B cell (primary cell): ENCODE measurements at places on chromosomes 6 and 20. TPM values are rescaled to one million over a fixed set of nuclear protein-coding genes. Genes with fewer than 3 reads are reported as not detected.
A peak's percentile ranks its signal among the peaks of the same experiment; 100 is the strongest.

- DNase-seq, result no peak
- H3K4me1 ChIP-seq, result peaks cover 50% of the 10 kb centered on the region
- no peak overlapping the region for H3K4me3 ChIP-seq
- H3K36me3 ChIP-seq, result no peaks in the 10 kb centered on the region
Measured at GRCh38 chr6:34318499-34319470, 70.0 kb upstream of the SMIM29 start.

DNA sequence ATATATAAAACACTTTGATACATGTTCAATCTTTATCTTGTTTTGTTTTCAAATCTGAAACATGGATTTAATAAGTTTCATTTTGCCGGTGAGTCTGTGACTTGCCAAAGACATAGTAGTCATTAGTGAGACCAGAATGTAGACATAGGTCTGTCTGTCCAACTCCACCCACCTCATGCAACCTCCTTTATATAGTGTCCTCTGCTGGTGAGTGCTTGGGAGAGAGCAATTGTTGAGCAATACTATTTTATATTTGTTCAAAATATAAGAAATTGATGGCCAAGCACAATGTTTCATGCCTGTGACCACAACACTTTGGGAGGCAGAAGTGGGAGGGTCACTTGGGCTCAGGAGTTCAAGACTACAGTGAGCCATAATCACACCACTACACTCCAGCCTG, 10.8 kb upstream of the LY86 start:
- peaks cover 10% of the 10 kb centered on the region for H3K4me1 ChIP-seq
- no peak overlapping the region for H3K27ac ChIP-seq
- no peaks in the 10 kb centered on the region for H3K27me3 ChIP-seq
- H3K4me3 ChIP-seq, result no peak overlapping the region
- no peaks in the 10 kb centered on the region for H3K36me3 ChIP-seq

DNA sequence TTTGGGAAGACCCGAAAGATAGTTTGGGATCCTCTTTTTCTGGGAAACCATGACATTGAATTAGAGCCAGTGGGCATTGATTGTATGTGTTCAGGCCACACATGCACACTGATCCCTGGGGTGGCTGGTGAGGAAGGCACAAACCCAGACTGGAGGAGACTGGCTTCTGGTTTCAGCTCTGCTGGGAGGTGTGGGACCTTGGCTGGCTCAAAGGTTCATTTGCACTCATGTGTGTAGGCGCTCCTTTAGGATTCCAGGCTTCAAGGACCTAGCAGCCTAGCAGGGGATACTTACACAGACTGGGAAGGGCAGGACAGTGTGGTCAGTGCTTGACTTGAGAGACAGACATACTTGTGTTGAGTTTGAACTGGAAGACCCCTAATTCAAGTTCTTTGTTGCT, 7.2 kb downstream of the RIN2 start:
- DNase-seq, result no peak
- no peak overlapping the region for H3K27ac ChIP-seq
- no peaks in the 10 kb centered on the region for H3K27me3 ChIP-seq
- H3K4me1 ChIP-seq, result no peaks in the 10 kb centered on the region
- H3K36me3 ChIP-seq, result no peaks in the 10 kb centered on the region

- DNase-seq, result no peak
- H3K4me1 ChIP-seq, result no peaks in the 10 kb centered on the region
- no peaks in the 10 kb centered on the region for H3K36me3 ChIP-seq
- no peaks in the 10 kb centered on the region for H3K27me3 ChIP-seq
- H3K4me3 ChIP-seq, result no peak overlapping the region
Measured at GRCh38 chr6:130758813-130759212, 68.4 kb upstream of the SMLR1 start.

DNA sequence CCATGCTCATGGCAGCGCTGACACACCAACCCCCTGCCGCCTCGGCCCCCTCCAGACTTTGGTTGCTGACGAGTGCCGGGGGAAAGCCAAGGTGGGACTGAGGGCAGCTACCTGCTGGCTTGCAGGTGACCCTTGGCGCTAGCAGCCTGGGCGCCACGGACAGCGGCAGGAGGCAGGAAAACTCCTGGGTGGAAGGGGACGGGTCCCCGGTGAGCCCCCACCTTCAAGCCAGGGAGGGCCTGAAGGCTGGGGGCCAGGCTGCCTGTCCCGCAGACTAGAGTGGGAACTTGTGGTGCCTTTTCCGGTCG, 226.7 kb downstream of the OTOR start:
- H3K36me3 ChIP-seq, result no peaks in the 10 kb centered on the region
- no peaks in the 10 kb centered on the region for H3K4me1 ChIP-seq
- no peaks in the 10 kb centered on the region for H3K27me3 ChIP-seq
- no peak overlapping the region for H3K4me3 ChIP-seq
- no peak overlapping the region for H3K27ac ChIP-seq

GRCh38 chr20:40497899-40498691, 190.9 kb downstream of the MAFB start:
- no peak for DNase-seq
- H3K4me3 ChIP-seq, result no peak overlapping the region
- no peak overlapping the region for H3K27ac ChIP-seq
- H3K36me3 ChIP-seq, result no peaks in the 10 kb centered on the region
- no peaks in the 10 kb centered on the region for H3K27me3 ChIP-seq
- H3K4me1 ChIP-seq, result no peaks in the 10 kb centered on the region

DNA sequence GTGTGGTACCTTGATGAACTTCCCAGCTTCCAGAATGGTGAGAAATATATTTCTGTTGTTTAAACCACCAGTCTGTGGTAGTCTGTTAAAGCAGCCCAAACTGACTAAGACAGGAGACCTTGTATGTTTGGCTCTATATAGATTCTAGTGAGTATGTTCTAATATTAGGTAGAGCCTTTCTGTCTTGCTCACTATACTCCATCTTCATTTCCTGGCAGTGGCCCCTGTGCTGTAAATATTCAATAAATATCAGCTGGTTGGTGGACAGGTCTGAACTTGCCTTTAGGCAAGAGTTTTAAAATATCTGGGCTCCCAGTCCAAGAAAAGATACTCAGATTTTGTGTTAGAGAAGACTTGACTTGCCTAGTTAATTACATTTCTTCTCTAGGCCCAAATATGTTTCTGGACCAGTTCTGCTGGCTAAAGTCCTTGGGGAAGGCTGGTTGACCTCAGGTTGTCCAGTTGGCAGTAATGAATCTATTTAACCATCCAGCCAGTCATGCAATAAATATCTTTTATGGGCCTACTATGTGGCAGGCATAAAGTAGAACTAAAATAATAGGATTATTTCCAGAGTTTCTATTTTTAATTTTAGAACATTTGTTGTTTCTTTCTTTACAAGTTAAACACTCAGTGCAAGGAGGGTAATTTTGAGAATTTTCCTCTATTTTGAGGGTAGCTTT, 22.3 kb downstream of the PPP1R14C start:
- H3K4me3 ChIP-seq, result no peak overlapping the region
- H3K36me3 ChIP-seq, result no peaks in the 10 kb centered on the region
- no peaks in the 10 kb centered on the region for H3K27me3 ChIP-seq
- DNase-seq, result no peak

GRCh38 chr6:48733581-48733980, 622.6 kb upstream of the PTCHD4 start:
- H3K27me3 ChIP-seq, result no peaks in the 10 kb centered on the region
- no peak overlapping the region for H3K4me3 ChIP-seq
- DNase-seq, result no peak
- no peaks in the 10 kb centered on the region for H3K36me3 ChIP-seq
- no peak overlapping the region for H3K27ac ChIP-seq

GRCh38 chr20:5354901-5355300, 38.1 kb upstream of the PROKR2 start:
- no peak for DNase-seq
- no peaks in the 10 kb centered on the region for H3K36me3 ChIP-seq
- no peaks in the 10 kb centered on the region for H3K4me1 ChIP-seq
- H3K27me3 ChIP-seq, result no peaks in the 10 kb centered on the region
- H3K4me3 ChIP-seq, result no peak overlapping the region

- no peaks in the 10 kb centered on the region for H3K27me3 ChIP-seq
- no peak overlapping the region for H3K27ac ChIP-seq
- peak; percentile 51 for DNase-seq
- peaks cover 20% of the 10 kb centered on the region for H3K4me1 ChIP-seq
- no peaks in the 10 kb centered on the region for H3K36me3 ChIP-seq
- no peak overlapping the region for H3K4me3 ChIP-seq
Measured at GRCh38 chr20:37575884-37576283, 48.2 kb upstream of the BLCAP start.

DNA sequence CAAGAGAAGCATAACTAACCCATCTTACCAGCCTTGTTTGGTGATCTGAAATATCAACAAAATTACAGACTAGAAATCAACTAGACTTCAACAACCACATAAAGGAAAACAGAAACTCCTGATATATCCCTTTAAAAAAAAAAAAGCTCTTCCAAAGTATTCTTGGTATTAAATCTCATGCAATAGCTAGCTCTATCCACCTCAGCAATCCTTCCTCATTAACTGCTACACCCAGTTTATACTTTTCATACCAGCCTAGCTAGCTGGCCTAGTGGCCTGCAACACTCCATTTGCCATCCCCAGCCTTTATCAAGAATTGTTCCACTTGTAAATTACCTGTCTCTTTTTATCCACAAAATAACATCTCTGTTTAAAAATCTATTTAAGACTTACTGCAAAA, 69.0 kb downstream of the BACH2 start:
- DNase-seq, result no peak
- peak overlapping the region; percentile 35 for H3K27ac ChIP-seq
- no peak overlapping the region for H3K4me3 ChIP-seq
- H3K27me3 ChIP-seq, result no peaks in the 10 kb centered on the region

- no peak for DNase-seq
- H3K27ac ChIP-seq, result no peak overlapping the region
- no peaks in the 10 kb centered on the region for H3K4me1 ChIP-seq
- peaks cover 6% of the 10 kb centered on the region for H3K27me3 ChIP-seq
- no peak overlapping the region for H3K4me3 ChIP-seq
Measured at GRCh38 chr6:16849988-16850680, 88.9 kb upstream of the ATXN1 start.

- DNase-seq, result no peak
- no peaks in the 10 kb centered on the region for H3K27me3 ChIP-seq
- no peak overlapping the region for H3K4me3 ChIP-seq
- H3K36me3 ChIP-seq, result no peaks in the 10 kb centered on the region
Measured at GRCh38 chr6:53203483-53203882, 54.8 kb upstream of the GCM1 start.

DNA sequence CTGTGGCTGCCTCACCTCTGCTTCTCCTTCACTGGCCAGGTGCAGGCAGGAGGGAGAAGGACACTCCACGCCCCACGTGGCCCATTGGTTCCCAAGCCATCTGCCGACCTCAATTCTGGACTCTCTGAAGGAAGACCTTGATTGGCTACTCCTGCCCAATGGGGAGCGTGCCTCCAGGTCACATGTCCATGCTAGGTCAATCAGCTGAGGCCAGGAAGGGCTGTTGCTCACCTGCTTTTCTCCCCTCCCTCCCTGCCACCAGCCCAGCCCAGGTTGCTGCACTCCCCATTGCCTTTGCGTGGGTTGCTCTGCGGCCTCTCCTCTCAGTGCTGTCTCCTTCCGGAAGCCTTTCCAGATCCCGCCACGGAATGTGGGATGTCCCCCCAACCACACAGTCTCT, 21.9 kb upstream of the CDH4 start:
- H3K36me3 ChIP-seq, result no peaks in the 10 kb centered on the region
- no peak overlapping the region for H3K4me3 ChIP-seq
- H3K27me3 ChIP-seq, result no peaks in the 10 kb centered on the region
- H3K4me1 ChIP-seq, result no peaks in the 10 kb centered on the region
- no peak for DNase-seq

GRCh38 chr20:50405235-50405914, 104.8 kb upstream of the PTPN1 start:
- H3K27me3 ChIP-seq, result peaks cover 2% of the 10 kb centered on the region
- no peak overlapping the region for H3K4me3 ChIP-seq
- H3K27ac ChIP-seq, result no peak overlapping the region
- no peak for DNase-seq

GRCh38 chr6:10307476-10307875, 107.4 kb downstream of the TFAP2A start:
- no peak overlapping the region for H3K4me3 ChIP-seq
- no peaks in the 10 kb centered on the region for H3K27me3 ChIP-seq
- no peaks in the 10 kb centered on the region for H3K4me1 ChIP-seq
- H3K27ac ChIP-seq, result no peak overlapping the region

GRCh38 chr6:20700375-20700774, 166.1 kb downstream of the CDKAL1 start:
- no peak overlapping the region for H3K4me3 ChIP-seq
- no peak for DNase-seq
- H3K4me1 ChIP-seq, result no peaks in the 10 kb centered on the region
- no peaks in the 10 kb centered on the region for H3K27me3 ChIP-seq
- H3K27ac ChIP-seq, result no peak overlapping the region
- no peaks in the 10 kb centered on the region for H3K36me3 ChIP-seq

DNA sequence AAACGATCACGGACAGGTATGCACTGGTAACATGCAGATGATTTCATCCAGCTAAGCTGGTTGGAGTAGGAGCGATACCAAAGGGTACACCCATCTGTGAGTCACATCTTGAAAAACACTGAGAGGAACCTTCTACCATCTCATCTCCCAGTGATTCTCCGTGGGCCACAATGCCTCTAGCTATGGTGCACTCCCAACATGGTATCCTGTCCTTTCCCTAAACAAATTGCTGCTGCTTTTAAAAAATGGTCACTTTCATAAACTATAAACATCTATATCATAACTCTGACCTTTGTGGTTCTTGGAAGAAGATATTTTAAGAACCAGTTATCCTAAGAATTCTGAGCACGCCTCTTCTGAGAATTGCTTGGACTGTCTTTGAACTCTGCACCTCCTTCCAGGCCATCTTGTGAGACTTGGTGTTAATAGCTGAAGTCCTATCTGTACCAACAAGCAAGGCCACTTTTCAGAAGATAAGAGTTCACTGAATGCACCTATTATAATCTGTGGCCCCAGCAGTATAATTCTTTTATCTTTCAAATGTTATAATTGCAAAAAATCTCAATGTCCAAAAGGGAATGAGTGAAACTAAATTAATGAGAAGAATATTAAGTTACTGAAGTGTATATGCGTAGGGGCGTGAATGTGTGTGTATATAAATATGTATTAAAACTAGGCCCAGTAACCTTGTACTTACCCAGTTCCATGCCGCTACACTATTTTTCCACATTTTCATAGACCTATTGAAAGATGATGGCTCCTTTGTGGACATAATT, 70.5 kb upstream of the TPD52L1 start:
- H3K36me3 ChIP-seq, result no peaks in the 10 kb centered on the region
- H3K27ac ChIP-seq, result no peak overlapping the region
- H3K27me3 ChIP-seq, result no peaks in the 10 kb centered on the region
- H3K4me3 ChIP-seq, result no peak overlapping the region
- no peak for DNase-seq

Gene THEMIS
- 0.30 TPM in 1 of 2 replicates, not detected in the other for total RNA-seq

Gene EFCAB8
- 2.3 and 3.8 TPM in 2 replicates for total RNA-seq

Gene ALDH8A1
- total RNA-seq, result 0.49 and 1.6 TPM in 2 replicates

Gene LTB
- total RNA-seq, result 473 and 488 TPM in 2 replicates

Gene MDFI
- not detected in 2 replicates for total RNA-seq

Gene FAM83B
- total RNA-seq, result not detected in 2 replicates
